Fibroblast of skin of right quadriceps (primary cell): ENCODE measurements at places on chromosomes 5 and 9.

GRCh38 chr5:10358999-10359398, 5.5 kb downstream of the MARCHF6 start:
- no peak for DNase-seq

DNA sequence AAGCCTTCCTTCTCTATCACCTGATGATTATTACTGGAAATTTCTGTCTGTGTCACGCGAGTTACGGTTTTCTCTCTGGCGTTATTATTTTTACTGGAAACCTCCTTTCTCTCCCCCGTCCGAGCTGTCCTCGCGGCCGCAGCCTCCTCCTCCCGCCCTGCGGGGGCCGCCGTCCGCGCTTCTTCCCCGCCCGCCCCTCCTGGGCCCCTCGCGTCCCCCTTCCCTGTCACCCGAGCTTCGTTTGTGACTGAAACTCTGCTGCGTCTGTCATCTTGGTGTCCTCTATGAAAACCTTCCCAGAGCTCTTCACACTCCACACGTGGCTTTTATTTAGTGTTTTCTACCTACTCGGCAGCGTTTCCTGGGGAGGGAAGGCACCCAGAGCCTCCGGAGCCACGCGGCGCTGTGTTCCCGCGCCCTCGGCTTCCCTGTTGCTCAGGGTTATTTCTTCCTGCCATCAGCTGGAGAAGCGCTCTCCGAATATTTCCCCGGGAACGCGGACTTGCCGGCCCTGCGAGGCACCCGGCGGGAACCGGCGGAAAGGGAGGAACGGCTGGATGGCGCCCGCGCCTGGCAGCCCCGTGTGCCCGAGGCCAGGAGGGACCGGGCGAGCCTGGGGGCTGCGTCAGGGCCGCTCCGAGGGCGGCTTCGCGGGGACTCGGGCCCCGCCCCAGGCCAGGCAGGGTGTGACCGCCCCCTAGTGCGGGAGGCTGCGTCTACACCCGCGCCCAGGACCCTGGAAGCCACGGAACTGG, 33.9 kb downstream of the TRIP13 start:
- DNase-seq, result peak; percentile 24

DNA sequence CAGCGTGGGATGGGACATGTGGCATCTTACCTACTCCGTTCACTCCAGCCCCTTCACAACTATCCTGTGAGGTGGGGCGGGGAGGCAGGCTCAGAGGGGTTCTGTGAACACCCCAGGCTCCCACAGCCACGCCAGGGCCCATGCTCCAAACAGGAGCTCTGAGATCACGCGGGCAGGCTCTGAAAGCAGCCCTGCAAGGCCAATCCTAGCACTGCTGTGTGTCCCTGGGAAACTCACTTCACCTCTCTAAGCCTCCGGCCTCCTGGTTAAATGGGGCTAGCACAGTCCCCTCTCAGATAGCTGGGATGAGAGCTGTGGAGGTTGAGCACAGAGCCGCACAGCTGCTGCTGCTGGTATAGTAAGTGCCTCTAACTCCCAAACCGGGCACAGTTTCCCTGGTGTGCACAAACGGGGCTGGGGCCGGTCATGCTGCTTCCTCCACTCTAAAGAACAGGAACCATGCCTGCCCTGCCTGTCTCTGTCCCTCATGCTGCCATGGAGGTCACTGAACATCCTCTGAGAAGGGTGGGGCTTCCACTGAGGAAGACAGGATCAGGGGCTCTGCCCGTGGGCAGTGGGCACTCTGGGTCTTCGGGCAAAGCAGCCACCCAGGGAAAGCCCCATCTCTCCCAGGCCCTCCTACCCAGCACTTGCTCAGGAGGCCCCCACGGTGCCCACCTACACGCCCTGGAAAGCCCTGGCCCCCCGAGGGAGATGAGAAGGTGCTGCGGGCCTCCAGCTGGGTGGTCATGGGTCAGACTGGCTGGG, 13.0 kb upstream of the ASS1 start:
- DNase-seq, result no peak

- no peak for DNase-seq
These were observed 124.0 kb upstream of the LMX1B start for GRCh38 chr9:126489581-126490213.

- DNase-seq, result no peak
These were observed 28.1 kb upstream of the PDE8B start for GRCh38 chr5:77182367-77182766.

- no peak for DNase-seq
These were observed 5.5 kb downstream of the TTLL11 start for GRCh38 chr9:122087406-122088200.

GRCh38 chr5:5335107-5335506, 87.4 kb upstream of the ICE1 start:
- peak; percentile 39 for DNase-seq

DNA sequence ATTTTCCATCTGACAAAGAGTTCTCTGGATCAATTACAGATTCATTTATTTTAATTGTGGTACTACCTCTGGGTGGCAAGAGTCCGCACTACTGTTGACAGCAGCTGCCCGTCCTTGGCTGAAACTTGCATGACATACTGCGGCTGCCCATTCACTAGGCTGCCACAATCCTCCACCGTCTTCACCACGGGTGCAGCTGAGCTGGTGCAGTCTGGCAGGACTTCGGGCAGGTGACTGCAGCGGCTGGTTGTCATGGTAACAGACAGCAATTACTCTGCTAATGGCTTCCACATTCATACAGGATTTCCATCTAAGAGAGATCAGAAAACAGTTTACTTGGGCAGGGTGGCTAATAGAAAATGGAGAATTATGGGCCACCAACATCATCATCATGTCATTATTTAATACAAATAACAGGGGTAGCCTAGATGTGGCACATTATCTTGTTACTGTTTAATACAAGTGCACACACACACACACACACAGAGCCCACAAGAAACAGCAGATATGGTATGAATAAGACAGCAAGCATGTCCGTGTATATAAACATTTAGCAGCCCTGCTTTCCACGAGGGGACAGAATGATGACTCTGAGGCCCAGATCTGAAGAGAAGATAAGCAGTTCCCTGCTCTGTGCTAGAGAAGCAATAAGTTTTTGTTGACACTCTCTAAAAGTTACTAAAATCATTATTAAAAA, 112.3 kb downstream of the MARCHF3 start:
- peak; percentile 50 for DNase-seq

GRCh38 chr5:62702126-62702525, 123.5 kb downstream of the LRRC70 start:
- no peak for DNase-seq

DNA sequence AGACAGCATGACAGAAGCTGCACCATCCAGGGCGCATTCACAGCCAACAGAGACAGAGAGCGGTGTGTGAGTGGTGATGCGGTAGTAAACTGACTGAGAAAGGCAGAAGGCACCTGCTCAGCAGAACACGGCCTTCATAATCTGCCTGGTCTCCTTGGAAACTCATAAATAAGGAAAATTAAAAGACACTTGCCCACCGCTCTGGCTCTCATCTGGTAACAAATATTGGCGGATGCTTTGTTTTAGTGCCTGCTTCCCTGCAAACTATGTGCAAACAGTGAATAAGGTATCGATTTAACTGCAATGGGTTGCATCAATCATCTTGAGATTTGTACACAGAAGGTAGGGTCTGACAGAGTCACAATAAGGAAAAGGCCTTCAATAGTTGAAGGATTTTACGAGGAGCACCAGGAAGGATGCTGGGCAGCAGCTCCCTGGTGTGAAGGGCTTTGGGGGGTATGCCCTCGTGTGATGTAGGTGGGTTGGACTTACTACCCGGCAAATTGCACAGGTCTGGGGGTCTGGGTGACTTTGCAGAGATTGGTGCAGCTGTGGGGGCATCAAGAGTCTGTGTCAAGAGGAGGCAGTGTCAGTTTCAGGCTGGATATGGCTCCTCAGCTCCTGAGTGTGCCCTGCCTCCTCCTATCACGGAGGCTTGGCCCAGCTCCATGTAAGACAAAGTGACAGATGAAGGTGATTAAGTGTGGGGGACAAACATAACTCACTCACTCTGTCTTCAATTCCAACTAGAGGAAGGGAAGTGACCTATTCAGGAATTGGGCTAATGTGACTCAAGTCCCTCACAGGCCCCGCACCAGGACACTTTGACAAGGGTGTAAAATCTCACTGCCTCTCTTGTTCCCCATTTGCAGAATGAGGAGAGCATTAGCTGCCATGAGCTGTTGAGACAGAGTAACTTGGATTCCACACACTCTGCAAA, 166.7 kb downstream of the ICE1 start:
- no peak for DNase-seq

DNA sequence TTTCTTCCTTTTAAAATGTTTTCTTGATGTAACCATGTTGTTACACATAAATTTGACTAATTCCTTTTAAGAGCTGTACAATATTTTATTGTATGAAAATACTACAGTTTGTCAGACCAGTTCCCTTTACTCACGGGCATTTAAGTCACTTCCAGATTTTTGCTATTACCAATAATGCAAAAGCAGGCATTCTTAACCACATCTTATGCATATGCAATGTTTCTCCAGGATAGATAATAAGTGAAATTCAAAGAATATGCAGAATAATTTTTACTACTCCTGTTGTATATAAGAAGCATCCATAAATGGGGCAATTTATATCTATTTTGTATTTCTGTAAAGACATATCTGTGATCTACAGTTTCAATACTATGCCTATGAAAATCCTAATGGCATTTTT, 77.3 kb downstream of the FNIP1 start:
- DNase-seq, result no peak

- DNase-seq, result peak; percentile 63
These were observed 52.9 kb downstream of the CETN3 start for GRCh38 chr5:90356622-90357021.

GRCh38 chr5:67404256-67405100, 207.9 kb upstream of the CD180 start:
- DNase-seq, result peak; percentile 51

GRCh38 chr9:98971915-98972223, 28.2 kb downstream of the COL15A1 start:
- DNase-seq, result no peak

DNA sequence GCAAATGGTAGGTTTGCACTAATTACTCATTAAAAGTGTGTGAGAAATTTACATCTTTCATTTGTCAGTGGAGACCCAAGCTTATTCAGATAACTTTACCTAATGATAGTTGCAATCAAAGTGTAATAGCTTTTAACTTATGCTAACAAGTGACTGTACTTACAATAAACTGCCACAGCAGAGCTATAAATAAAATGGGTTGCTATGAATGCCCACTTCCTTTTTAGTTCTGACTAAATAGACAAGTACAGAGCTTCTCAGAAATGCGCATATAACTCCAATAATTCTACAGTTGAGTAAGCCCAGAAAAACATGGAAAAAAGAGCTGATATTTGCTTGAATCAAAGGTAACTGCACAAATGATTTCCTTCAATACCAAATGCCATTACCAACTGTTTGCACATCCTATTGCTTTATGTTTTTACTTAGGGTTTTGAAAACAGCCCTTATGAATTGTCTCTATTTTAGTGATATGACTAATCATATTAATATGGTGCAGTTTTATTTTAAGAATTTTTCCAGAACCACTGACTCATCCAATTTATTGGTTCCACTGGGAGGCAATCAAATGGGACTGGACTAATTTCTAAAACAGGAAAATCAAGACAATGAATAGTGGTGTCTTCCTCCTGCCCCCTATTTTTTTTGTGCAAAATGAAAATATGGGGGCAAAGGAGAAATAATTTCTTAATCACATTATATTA, 84.1 kb downstream of the PPP2R2B start:
- DNase-seq, result no peak

- DNase-seq, result no peak
These were observed 159.5 kb upstream of the MAST4 start for GRCh38 chr5:66436721-66437120.

DNA sequence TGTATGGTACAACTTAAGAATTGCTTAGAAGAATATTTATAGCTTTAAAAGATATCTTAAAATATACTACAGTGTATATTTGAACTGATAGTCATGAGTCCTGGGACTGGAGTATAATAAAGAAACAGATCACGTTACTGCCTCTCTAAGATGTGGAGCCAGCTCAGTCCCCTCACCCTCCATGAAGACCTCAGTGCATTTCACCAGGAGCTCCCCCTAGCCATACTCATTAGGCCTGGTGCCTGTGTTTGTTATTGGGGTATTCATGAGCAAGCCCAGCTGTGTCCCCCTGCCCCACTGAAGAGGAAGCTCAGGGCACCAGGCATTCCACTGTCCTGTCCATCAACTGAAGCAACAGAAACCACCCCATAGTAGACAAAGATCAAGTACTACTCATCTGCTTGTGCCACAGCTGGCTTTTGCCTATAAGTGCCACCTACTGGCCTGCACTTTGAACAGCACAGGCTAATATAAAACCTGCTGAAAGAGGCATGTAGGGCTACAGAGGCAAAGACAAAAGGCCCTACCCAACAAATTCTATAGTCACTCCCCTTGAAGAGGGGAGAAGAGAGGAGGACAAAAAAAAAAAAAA, 850.2 kb upstream of the NUDT12 start:
- peak; percentile 20 for DNase-seq

DNA sequence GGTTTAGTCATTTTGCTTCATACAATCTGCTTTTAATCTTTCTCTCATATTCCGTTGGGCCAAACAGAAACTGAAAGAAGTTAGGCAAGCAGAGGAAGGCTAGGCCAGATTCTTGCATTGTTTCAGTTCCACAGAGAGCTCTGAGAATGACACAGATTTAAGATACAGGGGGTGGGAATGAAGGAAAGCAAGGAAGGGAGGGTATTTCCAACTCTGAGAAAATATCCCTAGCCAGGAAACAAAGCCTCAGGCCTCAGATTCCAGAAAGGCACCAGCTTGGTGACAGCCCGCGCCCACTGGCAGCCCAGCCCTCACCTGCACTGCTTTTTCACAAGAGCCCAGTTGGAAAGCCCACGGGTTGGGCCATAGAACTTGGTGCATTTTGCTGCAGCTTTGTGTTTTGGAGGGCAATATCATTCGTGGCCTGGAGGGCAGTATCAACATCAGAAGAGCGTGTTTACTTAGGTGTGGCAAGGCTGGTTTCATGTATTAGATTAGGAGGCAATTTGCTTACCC, 63.5 kb downstream of the ENC1 start:
- DNase-seq, result peak; percentile 55

DNA sequence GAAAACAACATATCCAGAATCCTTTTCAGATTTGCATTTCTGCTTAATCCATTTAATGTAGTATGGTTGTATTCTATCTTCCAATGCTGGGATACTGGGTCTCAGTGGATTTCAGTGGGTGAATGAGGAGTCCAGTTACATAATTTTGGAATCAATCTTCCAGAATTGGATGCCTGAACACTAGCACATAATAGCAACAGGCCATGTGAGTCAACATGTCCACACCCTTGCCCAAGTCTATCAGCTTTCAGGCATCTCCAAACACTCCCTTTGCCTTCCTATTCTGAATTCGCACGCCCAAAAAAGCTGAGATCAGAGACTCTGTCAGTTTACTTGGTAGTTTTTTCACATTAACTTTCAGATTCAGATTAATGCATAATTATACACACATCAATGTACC, 202.6 kb downstream of the TSSK1B start:
- DNase-seq, result no peak
